ENCODE measurements at places on chromosomes 11 and 22. TPM values are rescaled to one million over a fixed set of nuclear protein-coding genes. Genes with fewer than 3 reads are reported as not detected.

DNA sequence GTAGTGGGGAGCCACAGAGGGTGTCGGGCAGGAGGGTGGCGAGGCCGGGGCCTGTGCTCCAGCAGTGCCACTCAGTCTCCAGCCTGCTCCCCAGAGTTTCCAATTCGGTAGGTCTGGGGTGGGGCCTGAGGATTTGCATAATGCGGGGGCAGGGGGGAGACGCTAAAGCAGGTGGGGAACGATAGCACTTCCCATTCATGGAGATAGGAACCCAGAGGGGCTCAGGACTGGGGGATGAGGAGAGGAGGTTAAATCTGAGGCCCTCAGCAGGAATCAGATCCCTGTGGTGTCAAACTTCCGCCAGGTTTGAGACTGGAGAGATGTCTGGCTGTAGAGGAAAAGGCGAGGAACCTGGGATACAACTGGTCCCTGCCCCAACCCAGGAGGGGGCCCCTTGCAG, 29.8 kb downstream of the WNT11 start:
- no peak for DNase-seq

DNA sequence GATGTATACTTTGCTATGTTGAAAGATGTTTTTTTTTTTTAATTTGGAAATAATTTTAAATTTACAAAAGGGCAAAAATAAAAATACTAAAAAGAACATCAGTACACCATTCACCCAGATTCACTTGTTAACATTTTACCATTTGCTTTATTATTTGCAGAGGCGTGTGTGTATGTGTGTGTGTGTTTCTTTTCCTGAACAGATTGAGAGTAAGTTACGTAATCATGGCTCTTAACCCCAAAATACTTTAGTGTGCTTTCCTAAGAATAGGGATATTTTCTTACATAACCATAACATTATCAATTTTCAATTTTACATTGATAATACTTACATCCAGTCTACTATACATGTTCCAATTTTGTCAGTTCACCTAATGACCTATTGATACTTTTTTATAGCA, 91.5 kb upstream of the HORMAD2 start:
- DNase-seq = no peak

GRCh38 chr22:46072110-46072881, 78.0 kb upstream of the PPARA start:
- peak; percentile 84 for DNase-seq

GRCh38 chr11:21927628-21928027, 265.3 kb upstream of the ANO5 start:
- DNase-seq = no peak

DNA sequence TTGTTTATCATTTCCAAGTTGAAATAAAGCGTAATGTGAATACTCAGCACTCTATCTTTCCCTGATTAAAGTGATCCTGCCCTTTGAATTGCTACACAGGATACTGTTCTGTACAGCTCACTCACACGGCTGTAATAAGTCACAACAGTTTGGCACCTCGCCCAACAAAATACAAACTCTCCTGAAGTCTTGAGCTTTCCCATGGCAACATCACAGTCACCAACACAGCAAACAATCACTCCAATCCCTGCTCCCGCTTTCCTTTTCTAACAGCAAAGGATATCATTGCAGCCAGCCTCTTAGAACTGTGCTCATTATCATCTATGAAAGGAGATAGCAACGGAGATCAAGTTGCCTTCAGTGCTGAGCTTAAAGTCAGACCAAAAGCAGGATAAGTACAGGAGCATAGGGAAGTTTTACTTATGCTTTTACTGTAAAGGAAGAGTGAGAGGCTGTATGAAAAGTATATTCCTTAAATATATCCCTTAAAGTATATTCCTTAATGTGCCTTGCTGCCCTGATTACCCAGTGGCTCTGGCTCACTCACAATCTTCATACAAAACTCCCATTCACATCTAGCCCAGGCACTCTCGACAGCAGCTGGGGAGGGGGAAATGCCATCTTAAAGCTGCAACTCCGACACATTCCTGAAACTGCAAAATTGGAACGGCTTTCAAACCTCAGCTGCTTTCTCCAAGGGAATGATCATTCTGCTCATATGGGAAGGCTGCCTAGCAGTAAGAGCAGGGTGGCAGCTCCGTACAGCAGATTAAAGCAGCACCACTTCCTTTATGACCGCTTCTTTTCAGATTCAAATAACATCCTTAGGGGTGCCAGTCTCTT, 35.8 kb downstream of the MAML2 start:
- peak; percentile 90 for DNase-seq

DNA sequence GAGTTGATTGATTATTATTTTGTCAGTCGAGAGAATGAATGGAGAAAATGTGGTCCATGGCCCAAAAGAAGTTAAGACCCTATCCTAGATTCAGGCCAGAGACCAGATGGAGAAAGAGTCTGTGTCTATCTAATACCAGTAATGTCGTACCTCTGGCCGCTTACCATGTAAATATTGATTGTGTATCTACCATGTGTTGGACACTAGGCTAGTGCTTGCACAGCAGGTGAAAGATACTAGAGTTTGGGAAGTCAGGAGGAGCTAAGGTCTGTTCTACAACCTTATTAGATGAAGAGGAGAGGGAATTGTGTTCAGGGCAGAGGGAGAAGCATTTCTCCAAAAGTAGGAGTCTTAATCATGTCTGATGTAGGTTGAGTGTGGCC, 31.8 kb downstream of the PIK3IP1 start:
- no peak for DNase-seq

DNA sequence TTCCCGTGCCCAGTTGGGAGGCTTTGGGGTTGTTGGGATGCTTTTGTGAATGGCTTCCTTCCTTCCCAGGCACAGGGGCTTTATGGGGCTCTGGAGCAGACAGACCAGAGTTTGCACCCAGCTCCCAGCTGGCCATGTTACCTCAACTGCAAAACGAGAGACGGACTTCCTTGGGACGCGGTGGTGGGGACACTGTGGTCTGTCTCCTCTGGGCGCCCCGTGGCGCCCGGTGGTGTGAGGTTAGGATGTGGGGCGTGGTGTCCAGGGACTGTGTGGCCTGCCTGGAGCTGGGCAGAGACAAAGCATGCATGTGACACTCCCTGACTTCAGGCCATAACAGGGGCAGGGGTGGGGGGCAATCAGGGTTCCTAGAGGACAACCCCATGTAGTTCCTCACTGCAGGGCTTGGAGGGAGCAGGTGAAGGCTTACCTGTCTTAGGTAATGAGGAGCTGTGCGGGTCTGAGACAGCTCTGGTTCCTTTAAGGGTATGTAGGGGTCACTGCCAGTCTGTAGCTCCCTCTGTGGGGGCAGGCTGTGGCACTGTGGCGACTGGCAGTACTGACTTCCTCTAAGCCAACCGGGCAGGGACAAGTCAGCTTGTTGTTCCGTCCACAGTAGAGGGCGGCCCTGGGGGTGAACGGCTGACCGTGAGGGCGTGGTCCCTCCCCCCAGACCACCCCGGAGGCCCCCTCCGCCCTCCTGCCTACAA, 14.4 kb downstream of the KCNQ1 start:
- DNase-seq = no peak

DNA sequence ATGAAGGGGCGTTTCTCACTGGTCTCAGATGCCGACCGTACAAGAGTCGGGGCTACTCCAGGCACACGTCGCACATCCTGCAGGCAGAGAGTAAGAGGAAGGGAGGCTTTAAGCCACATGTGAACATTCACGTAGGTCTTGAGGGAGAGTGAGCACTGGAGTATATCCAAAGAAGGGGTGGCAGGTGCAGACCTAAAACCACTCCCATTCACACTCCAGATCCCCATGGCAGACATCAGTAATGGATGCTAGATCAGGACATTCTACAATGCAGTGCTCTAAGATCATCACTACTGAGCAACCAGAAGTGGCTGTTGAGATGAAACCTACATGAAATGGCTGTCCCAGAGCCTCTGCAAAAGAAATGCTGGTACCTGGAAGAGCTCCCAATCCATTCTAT, 39.0 kb downstream of the WT1 start:
- DNase-seq = no peak

- DNase-seq = no peak
Observed at GRCh38 chr11:102368472-102368871, 21.5 kb downstream of the BIRC2 start.

- DNase-seq = no peak
Observed at GRCh38 chr11:134345237-134345550, 13.4 kb downstream of the GLB1L2 start.

OR52H1 gene
- 0.79 TPM for total RNA-seq

SCUBE1 gene
- total RNA-seq = 0.68 TPM

MS4A8 gene
- total RNA-seq = 141 TPM
